Activated T-cell treated with anti-CD3 and anti-CD28 coated beads, Interleukin-2, amount 50 U/mL, for 24 hours (primary cell): ENCODE measurements at places on chromosomes 5 and 9.

DNA sequence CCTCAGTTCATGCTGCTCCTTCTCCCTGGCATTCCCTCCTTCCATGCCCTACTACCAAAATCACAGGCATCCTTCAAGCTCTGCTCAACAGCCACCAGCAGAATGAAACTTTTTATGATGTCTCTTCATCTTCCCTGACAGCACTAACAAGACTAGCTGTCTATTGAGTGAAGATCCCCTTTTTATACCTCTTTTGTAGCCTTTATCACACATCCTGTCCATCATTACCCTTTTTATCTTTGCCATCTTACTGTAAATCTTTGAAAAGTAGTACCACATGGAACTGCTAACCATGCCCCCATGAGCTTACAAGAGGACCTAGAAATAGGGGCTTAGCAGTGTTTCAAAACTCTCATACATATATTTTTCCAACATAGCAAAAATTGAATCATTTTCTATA lies 10.8 kb upstream of the ADRB2 start:
- no peak for DNase-seq

DNA sequence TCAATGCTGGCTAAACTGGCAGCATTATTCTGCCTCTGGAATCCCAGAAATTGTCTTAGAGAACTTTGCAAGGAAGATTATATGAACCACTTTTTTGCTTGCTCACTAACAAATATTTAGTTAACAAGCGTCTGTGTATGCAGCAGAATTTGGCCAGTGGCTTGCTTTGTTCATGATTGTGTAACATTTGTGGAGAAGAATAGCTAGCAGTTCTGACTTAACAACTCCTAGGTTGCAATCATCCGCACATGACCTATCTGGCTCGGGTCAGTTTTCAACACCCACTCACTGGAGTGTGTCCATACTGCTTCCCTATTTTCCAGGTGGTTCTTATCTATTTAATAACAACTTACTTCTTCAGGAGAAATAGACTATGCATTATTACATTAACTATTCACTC lies 98.5 kb downstream of the SNX18 start:
- no peak for DNase-seq

DNA sequence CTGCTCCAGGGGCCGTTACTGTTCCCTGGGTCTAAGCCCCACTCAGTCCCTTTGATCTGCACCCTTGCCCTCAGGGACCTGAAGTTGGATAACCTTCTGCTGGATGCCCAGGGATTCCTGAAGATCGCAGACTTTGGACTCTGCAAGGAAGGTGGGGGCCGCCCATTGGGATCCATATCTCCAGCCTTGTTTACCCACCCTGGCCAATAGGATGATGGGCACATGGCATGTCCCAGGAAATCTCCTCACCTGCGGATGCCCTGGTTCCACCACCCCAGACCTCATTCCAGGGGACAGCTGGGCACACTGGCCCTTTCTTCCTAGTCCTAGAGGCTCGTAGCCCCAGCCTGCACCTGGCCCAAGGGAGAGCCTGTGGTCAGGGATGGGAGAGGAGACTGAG lies 5.5 kb downstream of the ZDHHC12 start:
- DNase-seq = no peak

DNA sequence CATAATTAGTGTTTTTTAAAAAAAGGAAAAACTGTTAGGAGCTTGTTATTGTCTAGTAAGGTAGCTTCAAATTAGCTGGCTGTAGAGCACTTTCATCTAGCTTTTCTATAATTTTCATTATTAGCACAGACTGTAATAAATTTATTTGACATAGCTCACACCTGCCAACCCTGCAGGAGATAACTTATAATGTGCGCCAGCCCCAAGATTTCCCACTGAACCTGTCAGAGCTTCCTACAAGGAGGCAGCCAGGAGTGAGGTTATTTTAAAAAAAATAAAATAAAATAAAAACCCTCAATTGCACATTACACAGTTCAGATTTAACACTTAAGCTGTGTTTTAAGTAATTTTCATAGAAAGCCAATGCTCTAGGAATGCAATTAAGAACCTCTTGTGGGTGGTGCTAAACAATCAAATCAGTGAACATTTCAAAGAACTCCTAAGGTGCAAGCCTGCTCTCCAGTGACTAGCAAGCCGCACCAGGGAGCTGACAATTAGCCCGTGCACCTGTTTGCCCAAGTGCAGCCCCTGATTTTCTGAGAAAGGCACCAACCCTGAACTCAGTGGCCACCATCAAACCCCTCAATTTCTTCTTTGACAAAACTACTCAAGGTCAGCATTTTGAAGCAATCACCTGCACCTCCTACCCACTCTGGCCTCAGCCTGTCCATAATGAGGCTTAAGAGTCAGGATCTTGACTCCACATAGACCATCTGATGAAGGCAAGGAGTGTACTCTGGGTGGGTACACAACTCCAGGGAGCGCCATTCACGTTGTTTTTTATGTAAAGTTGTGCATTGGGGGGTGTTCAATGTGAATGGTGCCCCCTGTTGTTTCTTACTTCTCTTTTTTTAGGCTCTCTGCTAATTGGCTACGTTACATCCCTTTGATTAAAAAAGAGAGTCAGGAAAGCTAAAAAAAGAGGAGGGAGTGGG lies 385.3 kb upstream of the WWC1 start:
- DNase-seq = no peak

- DNase-seq = no peak
These were observed 40.3 kb downstream of the NUP188 start for GRCh38 chr9:128987805-128988204.
